Renal cortical epithelial cell (primary cell): ENCODE measurements at places on chromosomes 1 and 21. TPM values are rescaled to one million over a fixed set of nuclear protein-coding genes. Genes with fewer than 3 reads are reported as not detected.

DNA sequence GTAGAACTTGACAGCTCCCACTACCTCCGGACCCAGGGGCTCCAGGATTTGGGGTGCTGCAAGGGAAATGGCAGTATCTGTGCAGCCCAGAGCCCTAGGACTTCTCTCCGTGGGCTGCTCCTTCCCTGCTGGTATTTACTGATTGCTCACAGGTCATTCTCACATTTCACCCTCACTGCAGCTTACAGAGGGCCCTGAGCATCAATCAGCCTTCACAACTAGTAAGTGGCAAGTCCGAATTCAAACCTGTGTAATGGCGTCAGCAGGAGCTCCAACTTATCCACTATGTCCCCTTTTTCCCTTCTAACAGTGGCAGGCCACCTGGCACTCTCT is 32.4 kb downstream of the PIK3C2B start:
- DNase-seq: no peak

- DNase-seq: no peak
Measured at GRCh38 chr1:31064718-31065309, 703 bp downstream of the PUM1 start.

DNA sequence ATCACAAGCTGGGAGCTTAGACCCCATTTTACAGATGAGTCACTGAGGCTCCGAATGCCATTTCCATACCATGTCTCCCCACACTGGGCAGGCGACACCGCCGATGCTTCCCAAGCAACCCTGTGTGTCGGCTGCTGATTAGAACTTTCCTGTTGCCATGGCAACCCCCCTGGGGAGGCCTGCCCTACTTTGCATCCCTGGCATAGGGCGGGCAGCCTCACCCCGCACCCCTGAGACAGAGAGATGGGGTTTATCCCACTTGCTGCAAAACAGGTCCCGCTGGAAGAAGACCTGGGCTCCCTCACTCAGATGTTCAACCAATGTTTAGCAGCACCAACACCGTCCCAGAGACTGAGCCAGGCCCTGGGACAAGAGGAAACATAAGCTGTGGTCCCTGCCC is 81.5 kb downstream of the CAMK2N1 start:
- DNase-seq: no peak

- no peak for DNase-seq
Measured at GRCh38 chr1:203324105-203325025, 19.0 kb downstream of the BTG2 start.

DNA sequence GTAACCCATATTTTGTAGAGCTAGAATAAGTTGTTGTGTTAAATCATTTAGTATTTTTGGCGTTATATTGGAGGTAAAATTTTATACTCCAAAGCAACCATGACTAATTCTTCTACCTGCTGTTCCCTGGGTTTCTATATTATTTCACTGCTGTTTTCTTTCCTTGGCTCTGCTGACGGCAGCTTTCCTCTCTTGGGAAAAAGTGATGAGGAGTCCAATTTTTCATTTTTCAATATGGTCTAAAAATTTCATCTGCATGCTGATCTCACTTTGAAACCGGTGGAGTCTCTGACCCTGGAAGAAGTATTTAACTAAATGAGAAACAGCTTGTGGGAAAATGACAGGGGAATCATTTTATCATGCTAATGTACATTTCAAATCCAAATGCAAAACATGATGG is 110.2 kb downstream of the IFI44 start:
- DNase-seq: no peak

DNA sequence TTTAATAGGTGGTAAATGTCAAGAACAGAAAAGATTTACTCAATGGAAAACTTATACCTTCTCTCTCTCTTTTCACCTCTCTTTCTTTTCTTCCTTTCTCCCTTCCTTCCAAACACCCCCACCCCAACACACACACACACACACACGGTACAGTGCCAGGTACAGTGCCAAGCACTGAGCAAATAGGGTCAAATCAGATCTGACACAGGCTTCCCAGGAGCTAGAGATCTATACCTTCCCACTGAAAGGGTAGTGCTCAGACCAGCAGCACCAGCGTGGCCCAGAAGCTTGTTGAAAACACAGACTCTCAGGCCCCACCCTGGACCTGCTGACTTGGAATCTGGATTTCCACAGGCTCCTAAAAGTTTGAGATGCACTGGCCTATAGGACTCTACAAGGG is 31.9 kb downstream of the IRF2BP2 start:
- no peak for DNase-seq

- no peak for DNase-seq
Measured at GRCh38 chr21:45236481-45236880, 51.2 kb downstream of the POFUT2 start.

- DNase-seq: no peak
Measured at GRCh38 chr1:183914276-183914675, 109.4 kb downstream of the RGL1 start.

DNA sequence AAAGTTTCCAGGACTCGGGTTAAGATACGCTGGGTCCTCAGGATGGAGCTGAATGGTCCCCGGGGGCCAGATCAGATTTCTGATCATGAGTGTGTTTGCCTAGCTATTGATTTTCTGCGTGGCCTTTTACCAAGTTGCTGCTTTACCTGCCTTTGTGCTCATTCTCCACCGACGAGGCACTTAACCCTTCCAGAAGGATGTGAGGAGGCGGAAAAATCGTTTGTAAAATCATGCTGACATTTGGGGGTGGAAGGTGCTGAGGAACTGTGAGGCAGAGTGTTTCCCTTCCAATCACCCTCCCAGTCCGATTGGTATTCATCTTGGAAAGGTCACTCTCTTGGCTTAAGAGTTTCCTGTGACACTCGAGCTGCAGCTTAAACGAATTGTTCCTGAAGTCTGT is 337.1 kb upstream of the KAZN start:
- DNase-seq: no peak

DNA sequence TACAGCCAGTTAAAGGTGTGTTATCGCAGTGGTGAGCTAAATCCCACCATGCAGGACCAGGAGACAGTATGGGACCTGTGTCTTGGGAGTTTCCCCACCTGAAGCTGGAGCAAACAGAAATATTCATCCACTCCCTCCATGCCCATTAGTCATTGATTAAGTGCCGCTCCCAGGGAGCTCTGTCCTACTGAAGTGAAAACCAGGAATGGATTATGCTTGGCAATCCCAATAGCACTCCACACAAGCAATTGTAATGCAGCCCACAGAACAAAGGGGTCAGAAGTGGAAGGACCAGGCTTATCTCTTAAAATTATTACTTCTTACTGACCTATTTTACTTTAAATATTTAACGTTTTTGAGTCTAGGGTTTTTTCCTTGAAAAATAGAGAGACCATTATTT is 1005.4 kb downstream of the ADGRL2 start:
- no peak for DNase-seq

GRCh38 chr1:209800984-209801834 is 4.7 kb downstream of the IRF6 start:
- DNase-seq: no peak

DNA sequence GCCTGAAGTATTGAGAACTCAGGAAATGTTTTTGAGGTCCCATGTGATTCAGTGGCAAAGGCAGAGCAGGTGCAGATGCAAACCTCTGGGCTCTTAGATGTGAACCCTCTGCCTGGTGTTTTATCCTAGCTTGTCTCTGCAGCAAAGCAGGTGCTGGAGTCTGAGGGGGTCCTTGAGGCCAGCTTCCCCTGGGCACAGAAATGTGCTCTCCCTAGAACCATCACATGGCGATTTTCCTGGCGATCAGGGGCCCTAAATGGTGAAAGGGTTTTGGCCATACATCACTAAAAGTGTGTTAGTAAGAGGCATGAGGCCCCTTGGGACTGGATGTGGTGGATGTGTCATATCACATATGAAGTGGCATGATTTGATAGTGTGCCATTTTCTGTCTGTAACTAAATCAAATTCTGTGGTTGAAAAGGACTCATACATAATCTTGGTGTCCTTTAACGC is 144.8 kb downstream of the ST6GALNAC3 start:
- no peak for DNase-seq

- no peak for DNase-seq
Measured at GRCh38 chr1:87464022-87464490, 135.4 kb downstream of the LMO4 start.

ARL8A gene
- 37.2 and 47.9 TPM in 2 replicates for total RNA-seq

PRXL2B gene
- 21.0 and 27.1 TPM in 2 replicates for total RNA-seq

MAP1LC3C gene
- 1.2 and 1.7 TPM in 2 replicates for total RNA-seq
